ENCODE measurements at places on chromosomes 11 and 22. TPM values are rescaled to one million over a fixed set of nuclear protein-coding genes. Genes with fewer than 3 reads are reported as not detected.

KCNK4 gene
- not detected for total RNA-seq

MYO7A gene
- total RNA-seq, result 0.56 TPM

KLHL35 gene
- 8.3 TPM for total RNA-seq

ENTHD1 gene
- not detected for total RNA-seq

P2RY6 gene
- total RNA-seq, result not detected

MS4A4A gene
- not detected for total RNA-seq

SLC5A1 gene
- not detected for total RNA-seq

MRGPRX4 gene
- not detected for total RNA-seq

CFAP300 gene
- total RNA-seq, result 9.3 TPM

MUC6 gene
- not detected for total RNA-seq

FOLR2 gene
- total RNA-seq, result not detected

MOV10L1 gene
- 0.56 TPM for total RNA-seq

SEPTIN5 gene
- 17.6 TPM for total RNA-seq

USP35 gene
- total RNA-seq, result 8.2 TPM

GAS2 gene
- 0.64 TPM for total RNA-seq

PARVA gene
- total RNA-seq, result 65.3 TPM

ASRGL1 gene
- total RNA-seq, result 0.44 TPM

NAALAD2 gene
- 1.9 TPM for total RNA-seq
